ENCODE measurements at places on chromosomes 13 and 19.

DNA sequence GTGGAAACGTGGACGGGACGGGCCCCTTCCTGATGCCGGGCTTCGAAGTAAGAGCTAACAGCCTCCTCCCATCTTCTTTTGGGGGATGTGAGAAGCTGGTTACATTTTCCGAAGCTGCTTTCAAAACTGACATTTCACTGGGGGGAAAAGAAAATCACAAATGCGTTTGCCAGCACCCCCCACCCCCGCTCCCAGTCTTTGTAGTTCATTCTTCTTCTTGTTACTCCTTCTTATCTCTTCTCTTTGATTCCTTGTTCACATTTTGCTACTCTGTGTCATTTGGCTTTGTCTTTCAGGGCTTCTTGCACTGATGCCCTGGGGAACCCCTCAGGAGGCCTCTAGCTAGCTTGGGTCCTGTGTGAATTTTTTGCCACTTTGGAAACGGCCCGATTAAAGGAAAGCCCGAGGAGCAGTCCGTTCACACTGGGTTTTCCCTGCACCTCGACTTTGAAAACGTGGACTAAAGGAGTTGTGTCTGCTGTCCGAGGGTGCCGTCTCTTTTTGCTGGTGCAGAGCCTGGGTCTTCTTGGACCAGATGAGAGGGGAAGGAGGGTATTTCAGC lies 1.3 kb downstream of the CARM1 start:
- DNase-seq: no peak

GRCh38 chr13:31000889-31001288 lies 68.4 kb downstream of the TEX26 start:
- DNase-seq: no peak

DNA sequence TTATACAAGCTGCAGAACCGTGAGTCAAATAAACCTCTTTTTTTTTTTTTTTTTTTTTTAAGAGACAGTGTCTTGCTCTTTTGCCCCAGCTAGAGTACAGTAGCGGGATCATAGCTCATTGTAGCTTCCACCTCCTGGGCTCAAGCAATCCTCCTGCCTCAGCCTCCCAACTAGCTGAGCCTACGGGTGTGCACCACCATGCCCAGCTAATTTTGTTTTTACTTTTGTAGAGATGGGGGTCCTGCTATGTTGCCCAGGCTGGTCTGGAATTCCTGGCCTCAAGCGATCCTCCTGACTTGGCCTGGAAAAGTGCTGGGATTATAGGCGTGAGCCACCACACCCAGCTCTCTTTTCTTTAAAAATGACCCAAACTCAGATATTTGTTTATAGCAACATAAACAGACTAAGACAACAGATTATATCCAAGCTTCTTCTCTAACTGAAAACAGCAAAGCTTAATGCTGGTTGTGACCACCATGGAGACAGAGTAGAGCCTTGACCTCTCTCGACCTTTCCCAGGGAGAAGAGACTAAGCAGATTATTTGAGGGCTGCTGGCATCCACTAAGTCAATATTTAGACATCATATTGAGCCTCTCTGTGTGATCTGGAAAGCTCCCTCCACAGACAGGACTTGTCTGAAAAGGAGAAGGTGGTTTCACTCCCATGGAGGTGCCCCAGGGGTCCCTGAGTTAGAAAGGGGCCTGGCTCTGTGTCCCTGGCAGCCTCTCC lies 150.0 kb downstream of the KCTD15 start:
- DNase-seq: no peak

- DNase-seq: no peak
Measured at GRCh38 chr13:76425935-76426334, 460.3 kb downstream of the KCTD12 start.

DNA sequence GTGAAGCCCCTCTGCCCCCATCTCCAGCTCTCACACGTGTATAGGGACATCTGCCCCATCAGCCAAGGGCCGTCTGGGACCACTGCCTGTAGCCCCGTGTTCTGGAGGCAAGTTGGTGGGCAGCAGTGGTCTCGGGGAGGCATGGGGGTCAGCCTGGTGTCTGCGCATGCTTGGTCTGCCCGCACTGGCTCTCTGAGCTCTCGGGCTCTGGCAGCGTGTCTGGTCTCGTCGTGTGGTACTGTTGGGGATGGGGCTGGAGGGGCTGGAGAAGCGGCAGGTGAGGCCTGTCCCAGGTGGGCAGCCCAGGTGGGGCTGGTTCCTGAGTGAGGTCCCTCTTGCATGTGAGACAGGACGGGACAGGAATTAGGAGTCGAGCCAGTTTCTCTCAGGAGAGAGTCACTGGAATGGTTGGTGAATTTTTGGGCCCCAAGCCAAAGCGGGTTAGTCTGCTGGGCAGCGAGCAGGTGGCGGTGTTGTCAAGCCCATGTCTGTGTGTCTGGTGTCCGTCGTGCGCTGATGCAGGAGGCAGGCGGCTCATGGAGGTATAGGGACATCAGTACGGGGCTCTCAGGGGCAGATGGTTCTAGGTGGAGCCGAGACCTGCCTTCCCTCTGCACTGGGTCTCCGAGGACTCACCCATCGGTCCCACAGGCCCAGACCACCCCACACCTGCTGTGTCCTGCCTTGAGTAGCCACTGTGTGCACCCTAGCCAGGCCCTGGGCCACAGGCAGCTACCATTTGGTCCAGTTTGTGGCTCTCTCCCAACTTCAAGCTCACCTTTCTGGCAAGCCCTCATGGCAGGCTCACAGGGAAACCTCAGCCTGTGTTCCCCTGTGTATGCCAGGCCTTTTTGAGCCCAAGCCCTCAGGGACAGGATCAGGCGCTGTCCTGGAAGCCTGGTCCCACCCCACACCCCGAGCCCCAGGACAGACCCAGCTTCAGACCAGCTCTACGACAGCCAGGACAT lies 18.2 kb downstream of the COMP start:
- no peak for DNase-seq

- DNase-seq: no peak
Measured at GRCh38 chr13:113584870-113585671, 518 bp downstream of the TFDP1 start.

- DNase-seq: no peak
Measured at GRCh38 chr13:45361596-45362206, 20.7 kb upstream of the TPT1 start.

- DNase-seq: no peak
Measured at GRCh38 chr19:51489113-51489512, 10.8 kb downstream of the CEACAM18 start.

GRCh38 chr19:1220976-1221903 lies 15.7 kb downstream of the STK11 start:
- DNase-seq: no peak

- no peak for DNase-seq
Measured at GRCh38 chr19:28544451-28545261, 668.3 kb downstream of the UQCRFS1 start.

- DNase-seq: no peak
Measured at GRCh38 chr13:71860547-71861138, 6.4 kb downstream of the DACH1 start.

DNA sequence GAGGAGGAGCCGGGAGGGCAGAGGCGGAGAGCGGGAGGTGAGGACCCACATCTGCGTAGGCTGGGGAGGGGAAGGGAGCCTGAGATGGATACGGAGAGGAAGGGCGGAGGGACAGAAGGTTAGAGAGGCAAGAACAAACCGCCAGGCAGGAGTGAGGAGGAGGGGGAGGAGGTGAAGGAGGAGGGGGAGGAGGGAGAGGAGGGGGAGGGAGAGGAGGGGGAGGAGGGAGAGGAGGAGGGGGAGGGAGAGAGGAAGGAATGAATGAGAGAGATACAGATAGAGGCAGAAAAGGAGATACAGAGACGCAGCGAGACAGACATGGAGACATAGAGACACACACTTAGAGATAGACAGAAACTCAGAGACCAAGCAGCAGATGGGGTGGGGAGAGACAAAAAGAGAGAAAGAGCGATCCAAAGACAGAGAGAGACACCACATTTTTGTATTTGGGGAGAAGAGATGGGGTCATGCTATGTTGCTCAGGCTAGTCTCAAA lies 782 bp upstream of the CA11 start:
- DNase-seq: peak; percentile 26

DNA sequence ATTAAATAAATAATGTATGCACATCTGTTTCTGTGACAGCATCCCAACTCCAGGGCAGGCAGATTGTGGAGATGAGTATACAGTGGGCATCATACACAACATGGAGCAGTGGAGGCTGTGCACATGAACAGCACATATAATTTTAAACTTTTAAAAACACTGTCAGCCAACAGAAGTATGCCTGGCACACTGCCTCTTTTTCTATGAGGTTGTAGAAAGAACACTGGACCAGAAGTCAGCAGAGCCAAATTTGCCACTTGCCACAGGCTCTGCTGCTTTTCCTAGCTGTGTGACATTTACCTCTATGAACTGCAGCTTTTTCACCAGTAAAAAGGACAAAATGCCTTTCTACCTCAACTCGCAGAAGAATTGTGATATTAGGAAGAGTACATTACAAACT lies 118.7 kb downstream of the FRY start:
- DNase-seq: no peak

DNA sequence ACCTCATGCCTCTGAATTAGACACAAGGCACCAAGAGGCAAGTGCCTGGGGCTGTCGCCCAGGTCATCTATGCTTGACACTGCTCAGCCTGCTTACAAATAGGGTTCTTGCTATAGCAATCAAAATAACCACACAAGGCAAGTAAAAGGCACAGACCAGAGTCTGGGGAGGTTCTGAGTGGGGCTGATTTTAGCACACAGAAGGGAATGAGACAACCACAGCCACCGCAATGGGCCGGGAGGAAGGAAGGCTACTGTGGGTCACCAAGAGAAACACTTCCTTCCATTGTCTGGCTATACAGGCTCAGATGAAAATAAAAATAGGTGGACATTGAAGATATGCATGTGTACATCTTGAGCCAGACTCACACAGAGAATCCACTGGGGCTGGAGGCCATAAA lies 159.1 kb downstream of the DLEU7 start:
- DNase-seq: no peak

- no peak for DNase-seq
Measured at GRCh38 chr19:7509625-7510024, 6.3 kb upstream of the ZNF358 start.

- no peak for DNase-seq
Measured at GRCh38 chr13:44537248-44537647, 38.9 kb downstream of the TSC22D1 start.

DNA sequence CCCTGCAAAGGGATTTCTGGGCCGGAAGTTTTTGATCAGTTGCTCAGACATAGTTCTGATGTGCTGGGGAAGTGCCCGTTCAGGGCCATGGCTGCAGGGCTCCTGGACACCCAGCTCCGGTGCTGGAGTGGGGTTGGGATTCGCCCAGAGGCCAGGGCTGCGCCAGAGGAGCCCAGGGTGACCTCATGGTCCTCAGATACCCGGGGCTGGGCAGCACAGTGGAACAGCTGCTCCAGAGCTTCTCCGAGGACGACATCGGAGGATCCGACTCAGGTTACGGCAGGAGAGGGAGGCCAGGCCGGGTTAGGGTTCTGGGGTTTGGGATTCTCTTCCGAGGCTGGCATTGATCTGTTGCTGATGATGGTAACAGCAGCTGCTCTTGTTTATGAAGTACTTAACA lies 20.9 kb downstream of the CARM1 start:
- DNase-seq: no peak

GRCh38 chr13:28654276-28654675 lies 4.7 kb upstream of the POMP start:
- DNase-seq: no peak

GRCh38 chr13:20102525-20103180 lies 58.2 kb downstream of the GJA3 start:
- DNase-seq: no peak

- no peak for DNase-seq
Measured at GRCh38 chr13:59480396-59481259, 683.1 kb downstream of the DIAPH3 start.

DNA sequence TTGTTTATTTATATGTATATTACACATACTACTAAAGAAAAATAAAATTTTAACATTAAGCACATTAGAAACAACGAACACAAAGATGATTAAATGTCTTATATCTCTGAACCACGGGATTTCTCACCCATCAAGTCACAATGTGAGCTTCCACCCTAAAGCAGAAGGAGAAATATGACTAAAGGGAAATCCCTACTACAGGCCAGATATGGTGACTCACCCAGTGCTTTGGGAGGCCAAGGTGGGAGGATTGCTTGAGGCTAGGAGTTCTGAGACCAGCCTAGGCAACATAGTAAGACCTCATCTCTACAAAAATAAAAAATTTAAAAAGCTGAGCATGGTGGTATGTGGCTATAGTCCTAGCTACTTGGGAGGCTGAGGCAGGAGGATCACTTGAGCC lies 24.6 kb downstream of the DCT start:
- no peak for DNase-seq

DNA sequence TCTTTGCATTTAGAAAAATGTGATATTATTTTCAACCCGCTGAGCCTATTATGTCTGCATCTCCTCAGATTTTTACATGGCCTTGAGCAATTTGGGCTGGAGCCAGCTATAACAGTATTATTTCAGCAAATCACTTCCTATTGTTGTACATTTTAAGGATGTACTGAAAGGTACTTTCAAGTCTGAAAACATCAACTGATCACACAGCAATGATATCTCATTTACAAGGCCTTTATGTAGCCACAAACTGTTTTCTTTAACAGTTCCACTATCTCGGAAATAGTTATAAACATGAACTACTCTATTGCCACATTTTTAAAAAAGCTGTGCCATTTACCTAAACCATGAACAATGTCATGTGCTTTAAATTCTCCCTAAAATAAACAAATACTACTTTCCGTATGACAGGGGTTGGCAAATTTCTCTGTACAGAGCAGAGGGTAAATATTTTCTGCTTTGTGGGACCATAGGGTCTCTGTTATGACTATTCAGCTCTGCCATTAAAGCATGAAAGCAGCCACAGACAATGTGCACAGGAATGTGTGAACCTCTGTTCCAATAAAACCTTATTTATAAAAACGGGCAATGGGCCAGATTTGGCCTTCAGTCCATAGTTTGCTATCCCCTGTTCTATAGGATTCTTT lies 560.4 kb downstream of the GPC6 start:
- DNase-seq: no peak

DNA sequence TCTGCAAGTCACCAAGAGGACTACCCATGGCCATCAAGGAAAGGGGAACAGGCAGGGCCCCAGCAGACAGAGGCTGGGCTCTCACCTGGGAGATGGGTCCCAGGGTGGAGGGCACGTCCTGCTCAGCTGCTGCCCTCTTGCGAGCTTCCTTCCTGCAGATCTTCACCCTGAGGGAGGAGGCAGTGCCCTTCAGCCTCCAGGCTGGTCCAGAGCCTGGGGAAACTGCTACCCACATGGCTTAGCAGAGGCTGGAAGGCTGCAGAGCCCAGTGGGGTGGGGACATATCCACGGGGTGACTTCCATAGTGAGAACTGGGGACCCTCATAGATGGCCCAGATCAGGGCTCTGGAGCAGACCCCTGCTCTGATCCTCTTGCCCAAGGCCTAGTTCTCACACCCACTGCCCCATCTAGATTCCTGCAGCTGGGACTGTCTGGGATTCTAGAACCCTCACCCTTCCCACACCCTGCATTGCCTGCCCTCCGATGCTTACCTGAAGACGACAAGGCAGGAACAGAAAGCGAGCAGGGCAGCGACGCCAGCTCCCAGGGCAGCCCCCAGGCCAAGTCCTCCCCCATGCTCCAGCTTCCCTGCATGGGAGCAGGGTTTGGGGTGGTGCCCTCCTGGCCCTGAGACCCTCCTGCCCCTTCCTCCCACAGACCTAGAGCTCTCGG lies 9.0 kb downstream of the SIGLEC11 start:
- no peak for DNase-seq

- no peak for DNase-seq
Measured at GRCh38 chr19:29896802-29897201, 45.2 kb upstream of the URI1 start.

All from GF-D8 (cell line).